ENCODE measurements at places on chromosomes 6 and 20. TPM values are rescaled to one million over a fixed set of nuclear protein-coding genes. Genes with fewer than 3 reads are reported as not detected.

Gene ZKSCAN3
- 3.0 TPM for total RNA-seq

Gene RAET1E
- 0.11 TPM for total RNA-seq

Gene MPIG6B
- not detected for total RNA-seq

Gene RHAG
- total RNA-seq = not detected

Gene NKX2-2
- not detected for total RNA-seq

Gene GDAP1L1
- total RNA-seq = not detected

Gene ADTRP
- total RNA-seq = 33.5 TPM
